Naive B cell (primary cell): ENCODE measurements at places on chromosomes 7 and 10.

DNA sequence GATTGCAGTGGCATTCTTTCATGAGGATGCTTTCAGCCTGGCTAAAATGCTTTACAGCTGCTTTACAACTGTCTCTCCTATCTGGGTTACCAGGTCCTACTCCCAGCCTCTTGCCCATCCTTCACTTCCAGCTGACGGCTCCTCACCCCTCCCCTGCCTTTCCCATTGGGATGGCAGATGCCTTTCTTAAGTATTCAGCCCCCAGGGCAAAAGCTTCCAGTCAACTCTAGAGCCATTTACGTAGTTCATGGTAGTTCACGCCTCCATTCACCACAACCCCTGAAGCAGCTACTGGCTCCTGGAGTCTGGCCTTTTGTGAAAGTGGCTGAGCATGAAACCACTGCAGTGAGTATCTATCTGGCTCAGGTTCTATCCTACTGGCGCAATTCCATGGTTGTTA is 17.2 kb upstream of the BMPER start:
- H3K36me3 ChIP-seq = no peaks in the 10 kb centered on the region
- H3K4me1 ChIP-seq = no peaks in the 10 kb centered on the region
- no peak for DNase-seq
- no peak overlapping the region for H3K27ac ChIP-seq

DNA sequence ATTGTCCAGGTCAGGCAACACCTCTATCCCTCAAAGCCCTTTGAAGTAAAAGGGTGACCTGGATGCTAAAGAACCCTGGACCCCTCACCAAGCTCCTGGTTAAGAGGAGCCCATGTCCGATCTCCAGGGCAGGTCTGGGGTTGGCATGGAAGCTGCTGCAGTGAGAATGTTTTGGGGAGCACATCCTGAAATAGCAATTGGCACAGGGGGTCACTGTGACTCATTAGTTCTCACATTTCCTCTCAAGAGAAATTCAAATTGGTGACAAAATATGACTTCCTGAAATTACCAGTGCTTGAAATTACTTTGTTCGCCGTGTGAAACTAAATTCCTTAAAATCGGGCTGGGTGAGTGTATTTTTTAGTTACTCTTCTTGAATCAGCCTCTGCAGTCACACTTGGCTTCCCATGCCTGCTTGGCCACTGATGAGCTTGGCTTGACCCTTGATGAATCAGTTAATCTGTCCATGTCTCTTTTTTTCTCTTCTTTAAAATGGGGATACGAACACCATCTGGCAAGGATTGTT is 18.8 kb upstream of the ARHGAP22 start:
- no peak for DNase-seq
- H3K27ac ChIP-seq = no peak overlapping the region
- H3K4me3 ChIP-seq = peak overlapping the region; percentile 16

DNA sequence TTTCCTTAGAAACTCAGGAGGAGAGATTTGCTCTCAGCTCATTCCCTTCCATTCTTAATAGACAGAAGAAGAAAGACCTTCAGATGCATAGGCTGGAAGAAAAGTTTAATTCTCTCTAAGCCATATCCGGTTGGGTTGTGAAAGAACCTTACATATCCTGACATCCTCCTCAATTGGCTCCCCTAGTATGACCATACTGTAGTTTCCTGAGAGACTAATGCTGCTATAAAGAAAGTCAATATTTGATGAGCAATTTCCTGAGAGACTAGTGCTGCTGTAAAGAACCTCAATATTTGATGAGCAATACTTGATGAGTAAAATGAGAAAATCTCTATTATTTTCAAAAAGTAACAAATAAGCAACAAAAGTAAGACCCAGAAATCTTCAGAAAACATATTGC is 888.5 kb upstream of the SORCS1 start:
- H3K4me1 ChIP-seq = no peaks in the 10 kb centered on the region
- no peak overlapping the region for H3K4me3 ChIP-seq
- DNase-seq = no peak

- H3K36me3 ChIP-seq = no peaks in the 10 kb centered on the region
- peaks cover 6% of the 10 kb centered on the region for H3K27me3 ChIP-seq
- DNase-seq = no peak
- peaks cover 2% of the 10 kb centered on the region for H3K4me1 ChIP-seq
- H3K27ac ChIP-seq = no peak overlapping the region
- no peak overlapping the region for H3K4me3 ChIP-seq
Measured at GRCh38 chr10:33066558-33067236, 108.7 kb upstream of the ITGB1 start.
